CD8-positive, alpha-beta memory T cell (primary cell): ENCODE measurements at places on chromosomes 12 and 14. TPM values are rescaled to one million over a fixed set of nuclear protein-coding genes. Genes with fewer than 3 reads are reported as not detected.

Gene SLC7A8
- total RNA-seq, result 1.4 TPM

Gene LALBA
- not detected for total RNA-seq

DNA sequence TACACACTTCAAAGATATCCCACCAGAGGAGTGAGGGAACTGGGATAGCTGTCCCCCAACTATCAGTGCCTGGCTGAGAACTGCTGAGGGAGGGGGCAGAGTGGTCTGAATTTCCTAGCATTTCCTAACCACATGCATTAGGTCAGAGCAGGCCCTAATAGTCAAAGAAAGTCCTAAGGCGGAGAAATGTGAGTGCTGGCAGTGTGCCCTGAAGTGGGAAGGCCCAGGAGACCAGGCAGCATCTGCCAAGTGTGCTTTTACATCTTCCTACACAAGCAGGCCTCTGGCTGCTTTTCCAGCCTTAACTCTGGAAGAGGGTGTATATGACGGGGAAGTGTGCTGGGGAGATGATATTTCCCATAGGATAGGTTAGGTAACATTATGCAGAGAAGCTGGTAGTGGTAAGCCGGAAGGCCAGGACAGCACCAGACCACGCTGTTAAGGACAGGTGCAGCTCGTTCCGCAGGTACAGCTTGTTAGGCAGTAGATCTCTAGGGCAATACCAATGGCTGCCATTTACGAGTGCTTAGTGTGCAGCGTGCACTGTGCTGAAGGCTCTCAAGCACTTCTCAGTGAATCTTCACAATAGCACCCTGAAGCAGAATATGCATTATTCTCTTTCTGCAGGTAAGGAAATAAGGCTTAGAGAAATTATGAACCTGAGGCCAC lies 9.1 kb upstream of the CCDC198 start:
- no peak for DNase-seq

Gene BICDL1
- 106 TPM for total RNA-seq

GRCh38 chr14:100910888-100911664 lies 7.6 kb upstream of the RTL1 start:
- DNase-seq, result no peak

Gene OR10G3
- total RNA-seq, result not detected

Gene ACOT6
- not detected for total RNA-seq

DNA sequence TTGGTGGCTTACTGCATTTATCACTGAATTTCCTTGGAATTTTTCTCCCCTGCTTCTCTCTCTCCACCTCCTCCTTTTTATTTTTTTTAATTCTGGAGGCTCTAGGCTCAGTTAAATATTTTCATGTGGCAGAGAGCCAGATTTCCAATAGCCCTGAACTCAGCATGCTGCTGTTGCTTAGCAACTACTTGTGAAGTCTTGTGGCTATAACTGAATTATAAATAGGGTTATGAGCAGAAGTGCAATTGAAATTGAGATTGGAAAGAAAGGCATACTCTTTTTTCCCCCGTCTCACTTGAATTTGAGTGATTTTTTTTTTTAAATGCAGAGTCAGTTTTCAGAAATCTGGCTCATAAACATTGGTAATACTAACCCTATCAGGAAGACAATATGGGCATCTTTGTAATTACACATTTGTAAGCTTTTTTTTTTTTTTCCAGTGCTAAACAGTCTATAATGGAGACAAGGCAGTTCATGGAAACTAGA lies 38.3 kb downstream of the ATF7IP start:
- no peak for DNase-seq

DNA sequence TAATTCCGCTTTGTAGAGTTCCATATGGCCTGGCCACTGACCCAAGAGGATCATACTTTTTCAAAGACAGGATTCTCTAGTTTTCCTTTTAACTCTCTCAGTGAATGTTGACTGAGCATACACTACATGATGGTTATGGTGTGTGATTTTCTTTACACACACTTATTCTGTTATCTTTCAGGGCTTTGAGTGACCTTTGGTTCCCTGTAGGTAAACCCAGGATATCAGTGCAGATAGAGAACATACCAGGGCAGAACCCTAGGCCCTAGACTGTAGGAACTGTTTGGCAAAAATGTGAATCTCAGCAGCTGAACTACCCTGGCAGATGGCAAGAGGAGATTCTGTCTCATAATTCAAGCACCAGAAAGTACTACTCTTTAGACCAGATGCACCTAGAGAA lies 159.6 kb downstream of the KCNA5 start:
- DNase-seq, result no peak

GRCh38 chr12:93061473-93062419 lies 132.7 kb upstream of the EEA1 start:
- no peak for DNase-seq

GRCh38 chr14:50015716-50016115 lies 100.7 kb downstream of the VCPKMT start:
- DNase-seq, result no peak

GRCh38 chr12:123278101-123278627 lies 6.5 kb upstream of the CDK2AP1 start:
- no peak for DNase-seq

Gene SERPINA3
- total RNA-seq, result not detected

DNA sequence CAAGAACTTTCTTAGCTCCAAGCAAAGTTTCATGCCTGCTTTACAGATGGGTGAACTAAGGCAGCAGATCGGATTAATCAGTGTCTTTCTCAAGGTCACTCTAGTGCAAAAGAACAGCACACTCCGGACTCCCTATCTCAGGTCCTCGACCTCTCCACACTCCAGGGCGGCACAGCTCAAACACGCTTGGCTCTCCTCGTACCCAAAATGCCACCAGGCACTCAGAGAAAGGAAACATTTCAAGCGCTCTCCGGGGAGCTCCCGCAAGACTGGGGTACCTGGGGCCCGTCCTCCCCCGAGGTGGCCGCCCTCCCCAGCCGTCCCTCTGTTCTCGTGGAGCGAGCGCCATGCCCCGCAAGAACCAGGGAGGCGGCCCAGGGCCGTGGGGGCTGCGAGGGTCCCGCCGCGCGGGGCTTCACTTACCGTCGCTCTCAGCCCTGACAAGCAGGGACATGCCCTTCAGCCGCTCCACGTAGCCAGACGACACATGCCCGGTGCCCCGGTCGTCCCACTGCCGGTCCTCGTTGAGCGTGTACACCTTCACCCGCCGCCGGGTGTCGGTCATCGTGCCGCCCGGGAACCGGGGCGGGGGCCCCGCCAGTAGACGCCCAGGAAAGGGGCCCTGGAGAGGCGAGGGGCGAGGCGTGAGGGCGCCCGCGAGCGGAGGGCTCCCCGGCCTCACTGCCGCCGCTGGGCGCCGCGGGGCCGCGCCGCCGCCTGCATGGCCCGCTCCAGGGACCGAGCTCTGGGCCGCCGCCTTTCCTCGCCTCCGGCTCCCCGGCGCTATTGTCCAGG lies 830 bp downstream of the PPP4R3A start:
- DNase-seq, result no peak

DNA sequence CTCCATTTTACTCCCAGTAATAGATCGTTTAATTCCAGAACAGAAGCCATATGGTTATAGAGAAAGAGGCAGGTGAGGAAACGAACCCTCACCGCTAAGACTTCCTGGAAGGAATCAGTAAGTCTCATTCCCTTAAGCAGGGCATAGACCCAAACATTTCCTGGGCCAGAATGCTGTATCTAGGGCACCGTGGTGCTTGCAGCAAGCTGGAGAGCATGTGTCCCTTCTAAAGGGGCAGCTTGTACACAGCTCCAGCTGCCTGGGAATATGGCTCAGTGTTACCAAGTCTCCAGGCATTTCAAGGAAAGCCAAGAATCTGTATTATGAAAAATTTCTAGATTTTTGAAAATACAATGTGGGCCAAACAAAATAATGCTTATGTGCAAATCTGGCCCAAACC lies 73.4 kb downstream of the PPM1H start:
- DNase-seq, result no peak

- DNase-seq, result no peak
Observed at GRCh38 chr14:72714871-72715214, 179.1 kb downstream of the DPF3 start.

DNA sequence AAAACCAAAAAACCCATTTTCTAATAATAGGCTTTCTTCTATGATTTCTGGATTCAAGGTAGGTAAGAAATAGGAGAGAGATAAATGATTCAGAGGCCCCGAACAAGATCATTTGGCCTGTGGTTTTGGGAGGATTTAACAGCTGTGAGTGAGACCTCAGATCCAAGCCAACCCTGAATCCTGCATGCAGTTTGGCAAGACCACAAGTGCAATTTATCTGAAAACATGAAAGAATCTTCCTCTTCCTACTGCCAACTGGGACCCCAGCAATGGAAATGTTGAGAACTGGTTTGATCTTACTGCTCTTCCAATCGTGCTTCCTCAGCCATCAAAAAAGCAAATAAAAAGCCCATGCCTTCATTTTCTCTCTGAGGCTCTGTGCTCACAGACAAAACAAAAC lies 519.7 kb upstream of the TBX3 start:
- no peak for DNase-seq

Gene PRR13
- 234 TPM for total RNA-seq

Gene MYO1H
- total RNA-seq, result not detected

- no peak for DNase-seq
Observed at GRCh38 chr14:77065851-77066577, 32.0 kb upstream of the CIPC start.

Gene KERA
- not detected for total RNA-seq

Gene TAS2R9
- not detected for total RNA-seq

Gene MYF5
- not detected for total RNA-seq

Gene LAG3
- total RNA-seq, result 236 TPM

- no peak for DNase-seq
Observed at GRCh38 chr12:86838711-86839110, 582.5 kb upstream of the MGAT4C start.

Gene C1S
- 0.83 TPM for total RNA-seq

DNA sequence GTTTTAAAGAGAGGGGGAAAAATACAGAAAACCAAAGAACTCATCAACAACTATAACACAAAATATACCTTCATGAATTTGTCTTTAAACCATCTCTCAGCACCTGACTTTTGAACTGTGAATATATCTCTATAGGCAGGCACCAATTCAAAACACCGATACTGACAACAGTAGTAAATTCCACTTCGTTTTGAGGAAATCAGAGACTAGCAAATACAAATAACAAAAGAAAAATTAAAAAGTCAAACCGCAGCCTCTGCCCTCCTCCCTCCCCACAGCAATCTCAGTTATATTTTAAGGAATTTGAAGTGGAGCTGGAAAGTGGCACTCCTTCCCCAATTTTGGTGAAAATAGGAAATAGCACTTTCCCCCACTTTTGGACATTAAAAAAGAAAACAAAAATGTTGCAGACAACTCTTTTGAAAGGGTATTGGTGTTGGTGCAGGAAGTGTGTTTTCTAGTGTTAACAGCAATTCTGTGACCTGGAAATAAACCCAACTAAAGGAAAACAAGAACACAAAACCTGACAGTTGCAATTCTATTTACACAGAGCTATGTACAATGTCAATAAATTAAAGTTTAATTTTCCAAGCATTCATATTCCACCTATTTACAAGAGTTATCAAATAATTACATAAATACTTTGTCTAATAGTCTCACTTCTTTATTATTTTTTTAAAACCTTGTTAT lies 13.5 kb downstream of the TBX3 start:
- DNase-seq, result no peak

Gene HOXC9
- total RNA-seq, result not detected

DNA sequence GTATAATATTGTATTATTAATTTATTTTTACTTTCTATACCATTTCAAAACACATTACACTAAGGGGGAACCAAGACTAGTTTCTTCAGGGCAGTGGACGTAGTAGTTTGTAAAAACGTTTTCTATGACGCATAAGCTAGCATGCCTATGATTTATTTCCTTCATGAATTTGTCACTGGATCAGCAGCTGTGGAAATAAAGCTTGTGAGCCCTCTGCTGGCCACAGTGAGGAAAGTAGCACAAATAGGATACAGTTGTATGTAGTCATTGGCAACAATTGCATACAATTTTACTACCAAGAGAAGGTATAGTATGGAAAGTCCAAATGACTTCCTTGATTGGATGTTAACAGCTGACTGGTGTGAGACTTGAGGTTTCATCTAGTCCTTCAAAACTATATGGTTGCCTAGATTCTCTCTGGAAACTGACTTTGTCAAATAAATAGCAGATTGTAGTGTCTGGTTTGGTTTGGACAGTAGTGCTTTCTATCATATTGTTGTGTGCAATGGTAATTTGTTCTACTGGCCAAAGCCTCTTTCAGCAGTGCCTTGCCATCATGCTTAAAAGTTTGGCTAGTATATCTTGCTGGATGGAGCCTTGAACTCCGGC lies 24.3 kb upstream of the PLEKHD1 start:
- peak; percentile 32 for DNase-seq

DNA sequence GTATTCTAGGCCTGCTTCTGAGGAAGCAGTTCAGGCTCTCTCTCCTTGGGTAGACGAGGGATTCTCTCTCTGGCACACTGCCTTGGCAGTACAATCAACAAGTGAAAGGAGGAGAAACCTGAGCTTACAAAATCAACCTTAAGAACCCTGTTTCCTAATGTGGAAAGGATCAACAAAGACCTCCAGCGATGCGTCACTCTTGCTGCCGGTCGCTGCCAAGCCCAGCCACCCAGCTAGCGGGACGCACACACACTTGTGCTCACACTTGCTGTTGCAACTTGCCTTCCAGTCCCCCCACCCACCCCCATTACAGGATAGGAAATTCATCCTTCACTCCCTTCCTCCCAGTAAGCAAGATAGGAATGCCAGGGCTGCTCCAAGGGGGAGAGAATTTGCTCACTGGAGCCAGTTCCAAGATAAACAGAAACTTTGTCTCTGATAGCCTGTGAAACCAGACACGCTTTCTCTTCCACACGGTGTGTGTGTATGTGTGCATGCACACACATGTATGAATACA lies 144.3 kb downstream of the BCL11B start:
- no peak for DNase-seq

DNA sequence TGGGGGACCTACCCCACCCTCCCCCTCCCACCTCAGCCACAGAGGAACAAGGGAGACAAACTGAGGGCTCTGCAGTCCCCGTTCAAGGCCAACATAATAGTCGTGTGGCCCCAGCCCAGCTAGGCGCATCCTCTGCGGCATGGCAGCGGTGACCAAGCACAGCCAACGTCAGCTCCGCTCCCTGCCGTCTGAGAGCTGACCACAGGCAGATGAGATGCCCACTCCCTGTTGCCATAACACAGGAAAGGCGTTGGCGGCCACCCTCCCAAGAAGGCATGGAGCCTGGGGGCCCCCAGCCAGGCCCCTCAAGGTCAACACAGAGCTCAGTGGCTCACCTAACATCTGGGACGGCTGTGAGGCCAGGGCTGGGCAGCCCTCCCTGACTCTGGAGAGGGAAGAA lies 32.6 kb upstream of the UBC start:
- no peak for DNase-seq
